ENCODE measurements at places on chromosomes 5 and 9. TPM values are rescaled to one million over a fixed set of nuclear protein-coding genes. Genes with fewer than 3 reads are reported as not detected.
A peak's percentile ranks its signal among the peaks of the same experiment; 100 is the strongest.

DNA sequence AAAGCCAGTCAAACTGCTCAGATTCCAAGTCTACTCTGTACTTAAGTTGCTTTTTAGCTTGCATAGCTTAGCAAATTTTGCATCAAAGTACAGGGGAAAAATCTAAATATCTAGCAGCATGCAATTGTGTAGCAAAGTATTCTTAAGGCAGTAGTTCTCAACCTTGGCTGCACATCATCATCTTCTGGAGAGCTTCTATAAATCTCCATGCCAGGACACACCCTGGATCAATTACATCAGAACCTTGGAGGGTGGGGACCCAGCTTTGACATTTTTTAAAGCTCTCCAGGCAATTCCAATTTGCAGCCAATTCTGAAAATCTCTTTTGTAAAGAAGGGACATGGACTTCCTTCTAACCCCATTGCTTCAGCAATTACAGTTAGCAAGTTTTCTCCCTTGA lies 187.5 kb downstream of the SNCAIP start:
- DNase-seq, result no peak

The CA9 gene
- 0.54 TPM for polyA plus RNA-seq

The EIF4E1B gene
- not detected for polyA plus RNA-seq

DNA sequence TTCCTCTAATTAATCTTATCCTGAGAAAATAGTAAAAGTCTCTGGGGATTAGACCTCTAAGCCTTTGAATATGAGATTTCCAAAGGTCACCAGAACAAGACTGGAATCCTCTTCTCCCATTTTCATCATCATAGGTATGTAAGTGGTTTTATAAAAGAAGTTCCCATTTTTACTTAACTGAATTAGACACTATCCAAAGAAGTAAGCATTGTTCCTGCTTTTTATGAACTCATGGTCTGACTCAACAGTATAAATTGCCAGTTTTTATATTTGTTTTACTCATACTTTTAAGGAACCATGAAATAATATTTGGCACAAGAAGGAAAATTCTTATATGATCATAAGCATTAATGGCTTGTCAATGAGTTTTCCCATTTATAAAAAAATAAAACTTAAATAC lies 167.1 kb upstream of the ADRA1B start:
- no peak for DNase-seq

- DNase-seq, result no peak
Measured at GRCh38 chr5:62653864-62654575, 75.4 kb downstream of the LRRC70 start.

DNA sequence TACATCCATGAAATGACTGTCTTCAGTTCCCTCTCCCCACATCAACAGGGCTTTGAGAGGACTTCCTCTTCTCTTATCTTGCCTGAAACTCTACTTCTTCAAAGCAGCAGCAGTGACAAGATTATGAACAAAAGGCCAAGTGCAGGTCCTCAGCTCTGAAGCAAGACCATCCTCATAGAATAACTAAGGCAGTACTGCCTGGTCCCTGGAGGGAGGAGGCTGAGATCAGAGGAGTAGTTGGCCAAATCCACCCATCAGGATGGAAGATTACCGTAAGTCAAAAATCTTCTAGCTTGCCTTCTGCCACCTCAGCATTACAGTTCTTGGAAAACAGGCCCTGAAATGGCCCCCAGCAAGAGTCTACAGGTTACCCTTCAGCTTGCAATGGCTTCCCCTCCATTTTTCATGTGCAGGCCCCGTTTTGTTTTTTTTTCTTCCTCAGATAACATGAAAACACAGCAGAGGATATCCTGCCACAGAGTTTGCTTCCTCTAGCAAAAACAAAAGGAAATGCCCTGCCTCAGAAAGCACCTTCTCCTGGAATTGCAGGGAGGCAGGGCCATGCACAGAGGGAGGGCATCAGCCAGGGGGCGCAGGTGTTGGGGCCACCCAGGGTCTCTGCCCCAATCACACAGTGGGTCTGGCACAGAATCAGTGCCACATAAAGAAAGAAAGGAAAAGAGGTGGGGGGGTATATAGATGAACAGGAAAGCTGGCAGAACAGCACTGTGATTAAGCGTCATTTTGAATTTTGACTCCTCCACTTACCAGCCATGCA lies 40.0 kb downstream of the KLHL3 start:
- DNase-seq, result no peak

The NUTM2F gene
- polyA plus RNA-seq, result not detected

The FOCAD gene
- 45.9 TPM for polyA plus RNA-seq

The CARTPT gene
- polyA plus RNA-seq, result not detected

- no peak for DNase-seq
Measured at GRCh38 chr9:131278702-131279111, 2.4 kb upstream of the FAM78A start.

The SPATA31D4 gene
- not detected for polyA plus RNA-seq

The IFNA2 gene
- polyA plus RNA-seq, result not detected

GRCh38 chr5:178825444-178825843 lies 34.3 kb upstream of the ZNF354B start:
- no peak for DNase-seq

The HMCN2 gene
- polyA plus RNA-seq, result not detected

DNA sequence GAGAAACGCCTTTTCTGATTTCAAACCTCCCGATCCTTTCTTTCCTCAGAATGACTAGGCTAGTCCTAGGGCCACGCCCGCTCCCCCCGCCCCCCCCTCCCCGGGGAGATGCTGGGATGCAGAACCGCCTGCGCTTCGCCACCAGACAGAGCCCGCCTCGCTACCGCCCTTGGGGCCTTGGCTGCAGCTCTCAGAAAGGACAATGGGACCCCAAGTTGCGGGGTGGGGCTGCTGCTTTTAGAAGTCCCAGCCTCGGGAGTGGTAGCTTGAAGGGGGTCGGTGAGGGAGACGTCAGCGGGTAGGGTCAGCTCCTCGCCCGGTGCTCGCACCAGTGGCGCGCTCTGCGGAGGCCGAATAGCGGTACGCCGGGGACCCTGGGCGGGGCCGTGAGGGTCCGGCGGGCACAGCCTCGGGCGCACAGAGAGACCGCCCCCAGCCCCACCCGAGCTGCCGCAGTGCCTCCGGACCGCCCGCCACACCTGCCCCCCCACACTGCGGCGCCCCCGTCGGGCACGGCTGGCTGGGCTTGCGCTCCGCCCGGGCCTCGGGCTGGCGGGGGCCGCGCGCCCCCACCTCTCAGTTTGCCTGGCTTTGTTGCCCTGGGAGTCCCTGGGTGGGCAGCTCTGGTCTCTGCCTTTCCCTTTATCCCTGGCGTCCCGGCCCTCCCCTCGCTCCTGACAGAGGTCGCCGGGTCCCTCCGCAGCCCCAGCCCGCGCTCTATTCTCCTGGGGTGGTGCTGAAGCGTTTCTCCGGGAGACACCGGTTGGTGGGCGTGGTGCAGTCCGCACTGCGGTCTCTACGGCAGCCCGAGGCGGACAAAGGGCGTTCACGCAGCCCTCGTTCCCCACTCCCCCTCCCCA lies 1.2 kb downstream of the MAP1B start:
- DNase-seq, result no peak

The PKD2L2 gene
- polyA plus RNA-seq, result 0.74 TPM

GRCh38 chr5:121273833-121274433 lies 577.7 kb upstream of the FTMT start:
- no peak for DNase-seq

GRCh38 chr9:36893911-36894310 lies 140.2 kb downstream of the PAX5 start:
- DNase-seq, result no peak

GRCh38 chr5:125411744-125412560 lies 665.5 kb upstream of the ZNF608 start:
- peak; percentile 57 for DNase-seq

DNA sequence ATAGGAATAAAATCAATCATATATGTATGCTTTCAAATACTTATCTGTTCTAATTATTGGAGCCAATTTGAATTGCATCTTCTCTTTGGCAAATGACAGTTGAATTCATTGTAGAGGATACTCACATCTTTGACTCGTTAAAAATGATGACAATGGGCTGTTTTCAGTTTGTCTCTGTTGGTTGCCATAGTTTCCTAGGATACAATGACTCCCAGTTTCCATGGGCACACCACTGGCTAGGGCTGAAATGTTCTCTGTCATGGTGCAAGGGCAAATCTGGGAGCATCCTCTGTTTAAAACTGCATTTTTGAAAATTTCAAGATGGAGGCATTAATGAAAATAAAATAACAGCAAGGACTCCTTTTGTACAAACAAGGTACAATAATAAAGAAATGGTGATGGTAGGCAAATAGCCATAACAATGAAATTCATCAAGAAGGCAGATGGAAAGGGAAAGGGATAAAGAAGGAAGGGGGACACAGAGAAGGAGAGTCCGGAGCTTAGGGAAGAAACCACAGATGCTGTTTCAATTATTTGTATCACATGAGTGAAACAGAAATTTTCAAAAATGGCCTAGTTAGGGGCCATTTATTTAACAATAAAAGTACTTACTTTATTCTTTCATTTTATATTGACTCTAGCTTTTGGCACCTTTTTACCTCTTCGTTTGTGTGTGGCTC lies 378.8 kb upstream of the SEMA6A start:
- DNase-seq, result no peak

- no peak for DNase-seq
Measured at GRCh38 chr9:33942471-33943083, 106.1 kb downstream of the UBAP2 start.

GRCh38 chr5:60287174-60287771 lies 393.7 kb upstream of the PDE4D start:
- no peak for DNase-seq

GRCh38 chr9:133881671-133882381 lies 110.3 kb downstream of the VAV2 start:
- no peak for DNase-seq

GRCh38 chr9:136722093-136722968 lies 10.0 kb downstream of the DIPK1B start:
- DNase-seq, result no peak

GRCh38 chr5:148991566-148991965 lies 71.3 kb downstream of the SH3TC2 start:
- no peak for DNase-seq

DNA sequence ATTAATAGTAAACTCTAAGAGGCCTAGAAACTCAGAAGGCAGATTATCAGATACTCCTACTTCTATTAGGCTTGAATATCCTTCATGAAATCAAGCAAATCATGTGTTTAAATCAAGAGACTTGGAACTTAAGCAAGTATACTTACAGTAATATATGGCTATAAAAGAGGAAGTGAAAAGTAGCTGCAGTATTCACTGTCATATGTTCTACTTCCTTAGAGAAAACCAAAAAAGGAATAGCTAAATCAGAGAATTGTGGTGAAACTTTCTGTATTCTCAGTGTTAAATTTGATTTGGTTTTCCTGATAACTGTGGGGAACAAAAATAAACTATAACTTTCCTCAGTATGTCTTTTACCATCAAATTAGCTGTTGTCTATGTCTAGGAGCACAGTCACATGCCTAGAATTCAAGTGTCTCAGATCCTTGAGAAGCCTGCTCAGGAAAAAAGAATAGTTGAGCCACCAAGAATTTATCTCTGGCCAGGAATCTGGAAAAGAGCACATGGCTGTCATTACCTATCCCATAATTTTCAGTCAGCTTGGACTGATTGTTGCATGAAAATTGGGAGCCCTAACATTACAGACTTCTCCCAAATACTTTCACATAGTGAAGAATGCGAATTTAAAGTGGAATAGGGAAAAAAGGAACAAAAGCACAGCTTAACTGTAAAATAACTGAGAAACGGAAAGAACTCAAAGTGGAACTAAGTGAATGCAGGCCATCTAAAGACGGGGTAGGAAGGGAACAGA lies 1.7 kb downstream of the FKBP15 start:
- DNase-seq, result no peak

- no peak for DNase-seq
Measured at GRCh38 chr5:68370196-68370595, 154.6 kb downstream of the PIK3R1 start.

The PTPDC1 gene
- polyA plus RNA-seq, result 2.8 TPM

The FAM221B gene
- polyA plus RNA-seq, result 0.12 TPM

DNA sequence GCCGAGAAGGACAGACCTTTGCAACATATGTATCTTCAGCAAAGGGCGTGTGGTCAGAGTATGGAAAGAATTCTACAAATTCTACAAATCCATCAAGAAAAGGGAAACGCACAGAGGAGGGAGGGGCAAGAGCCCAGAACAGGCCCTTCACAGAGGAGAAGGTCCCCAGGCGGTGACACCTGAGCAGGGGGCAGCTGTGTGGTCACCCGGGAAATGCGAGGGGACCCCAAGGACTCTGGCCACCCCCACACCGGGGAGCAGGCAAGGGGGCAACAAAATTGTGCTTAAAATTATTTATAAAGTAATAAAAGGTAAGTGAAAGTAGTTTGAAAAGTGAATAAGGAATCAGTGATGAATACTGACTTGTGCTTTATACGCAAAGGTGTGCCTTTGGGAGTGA lies 17.6 kb downstream of the NACC2 start:
- no peak for DNase-seq

- DNase-seq, result no peak
Measured at GRCh38 chr5:40871177-40871576, 30.0 kb downstream of the CARD6 start.

All from GM12878 (cell line).